ENCODE measurements at places on chromosomes 7 and 10. TPM values are rescaled to one million over a fixed set of nuclear protein-coding genes. Genes with fewer than 3 reads are reported as not detected.

The FRG2B gene
- not detected for total RNA-seq

The PGAM2 gene
- total RNA-seq: not detected

The ELAPOR2 gene
- not detected for total RNA-seq

The CALN1 gene
- not detected for total RNA-seq

The SPDYE16 gene
- not detected for total RNA-seq

The GIMAP4 gene
- not detected for total RNA-seq

The HIP1 gene
- total RNA-seq: 24.5 TPM

The MMP21 gene
- total RNA-seq: not detected

The CALML3 gene
- total RNA-seq: not detected

The SEPTIN14 gene
- total RNA-seq: not detected

The LIPM gene
- not detected for total RNA-seq

The GFRA1 gene
- total RNA-seq: 10.9 TPM

The OPN1SW gene
- total RNA-seq: not detected

The CPEB3 gene
- total RNA-seq: 0.32 TPM

The RNF133 gene
- not detected for total RNA-seq

The GDI2 gene
- 275 TPM for total RNA-seq

The MRC1 gene
- total RNA-seq: not detected

The MYH16 gene
- total RNA-seq: 0.50 TPM

The PLPP4 gene
- 0.16 TPM for total RNA-seq

The RBP4 gene
- 11.8 TPM for total RNA-seq

The NKX2-3 gene
- 0.08 TPM for total RNA-seq

Measured in A549 treated with Mapracorat at 1 μM for 4 hours (cell line).